ENCODE measurements at places on chromosomes 16 and 17. TPM values are rescaled to one million over a fixed set of nuclear protein-coding genes. Genes with fewer than 3 reads are reported as not detected.

DNA sequence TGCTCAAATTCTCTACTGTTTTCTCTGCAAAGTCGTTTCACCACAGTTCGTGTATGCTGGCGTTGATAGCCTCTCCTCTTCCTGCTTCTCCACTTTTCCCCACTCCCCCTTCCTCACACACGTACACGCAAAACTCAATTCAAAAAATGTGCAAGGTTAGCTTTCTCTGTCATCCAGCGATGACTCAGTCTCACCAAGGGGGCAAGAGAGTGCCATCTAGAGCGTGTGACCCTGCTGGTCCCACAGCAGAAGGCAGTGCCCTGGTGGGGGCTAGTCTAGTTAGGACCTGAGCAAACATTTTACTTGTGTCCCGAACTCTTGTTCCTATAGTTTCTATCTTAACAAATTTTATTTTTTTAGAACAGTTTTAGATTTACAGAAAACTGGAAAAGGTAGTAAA, 121.2 kb upstream of the CHMP6 start:
- no peak for DNase-seq

GRCh38 chr17:66850692-66851091, 15.8 kb downstream of the CACNG5 start:
- no peak for DNase-seq

DNA sequence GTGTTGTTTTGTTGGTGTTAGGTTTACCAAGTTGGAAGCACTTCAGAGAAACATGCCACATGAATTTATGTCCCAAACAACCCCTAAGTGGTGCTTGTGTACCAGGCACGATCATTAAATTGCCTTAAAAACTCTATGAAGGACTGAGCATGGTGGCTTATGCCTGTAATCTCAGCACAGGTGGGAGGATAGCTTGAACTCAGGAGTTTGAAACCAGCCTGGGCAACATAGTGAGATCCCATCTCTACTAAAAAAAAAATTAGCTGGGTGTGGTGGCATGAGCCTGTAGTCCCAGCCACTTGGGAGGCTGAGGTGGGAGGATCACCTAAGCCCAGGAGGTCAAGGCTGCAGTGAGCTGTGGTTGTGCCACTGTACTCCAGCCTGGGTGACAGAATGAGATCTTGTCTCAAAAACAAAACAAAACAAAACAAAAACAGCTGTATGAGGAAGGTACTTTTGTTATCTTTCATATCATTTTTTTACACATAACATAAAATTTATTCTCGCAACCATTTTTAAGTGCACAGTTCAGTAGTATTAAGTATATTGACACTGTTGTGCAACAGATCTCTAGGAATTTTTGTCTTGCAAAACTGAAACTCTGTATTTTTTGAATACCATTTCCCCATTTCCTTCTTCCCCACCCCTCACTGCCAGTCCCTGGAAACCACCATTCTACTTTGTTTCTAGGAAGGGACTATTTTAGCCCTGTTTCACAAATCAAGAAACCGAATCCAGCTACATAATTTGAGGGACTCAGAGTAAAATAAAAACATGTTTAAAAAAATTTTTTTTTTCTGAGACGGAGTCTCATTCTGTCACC, 14.3 kb upstream of the RBBP6 start:
- no peak for DNase-seq

Gene SYT17
- 4.9 TPM for total RNA-seq

- DNase-seq: no peak
These were observed 162.7 kb downstream of the SPECC1 start for GRCh38 chr17:20171741-20172365.

- no peak for DNase-seq
These were observed 678 bp upstream of the BAIAP2 start for GRCh38 chr17:81034168-81034777.

DNA sequence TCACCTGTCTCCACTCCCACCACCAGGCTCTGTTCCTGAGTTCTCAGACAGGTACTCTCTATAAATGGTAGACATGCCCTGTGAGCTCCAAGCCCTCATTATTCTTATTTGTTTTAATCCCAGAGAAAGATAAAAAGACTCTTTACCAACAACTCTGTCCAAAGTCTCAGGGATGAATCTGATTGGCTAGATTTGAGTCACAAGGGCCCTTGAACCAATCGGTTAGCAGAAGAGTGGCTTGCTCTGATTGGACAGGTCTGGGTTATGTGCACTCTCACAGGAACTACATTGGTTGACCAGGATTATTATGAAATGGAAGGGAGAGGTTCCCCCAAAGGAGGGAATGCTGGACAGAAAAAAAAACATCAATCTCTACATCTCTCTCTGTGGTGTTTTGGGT, 7.5 kb downstream of the COTL1 start:
- no peak for DNase-seq

Data from mucosa of descending colon (tissue), 3 donors.